HAP-1 (cell line): ENCODE measurements at places on chromosomes 1 and 21.

- no peak for DNase-seq
These were observed 15.0 kb upstream of the ATP1B1 start for GRCh38 chr1:169091480-169091941.

- DNase-seq, result no peak
These were observed 2.3 kb downstream of the DYRK3 start for GRCh38 chr1:206637605-206638004.

DNA sequence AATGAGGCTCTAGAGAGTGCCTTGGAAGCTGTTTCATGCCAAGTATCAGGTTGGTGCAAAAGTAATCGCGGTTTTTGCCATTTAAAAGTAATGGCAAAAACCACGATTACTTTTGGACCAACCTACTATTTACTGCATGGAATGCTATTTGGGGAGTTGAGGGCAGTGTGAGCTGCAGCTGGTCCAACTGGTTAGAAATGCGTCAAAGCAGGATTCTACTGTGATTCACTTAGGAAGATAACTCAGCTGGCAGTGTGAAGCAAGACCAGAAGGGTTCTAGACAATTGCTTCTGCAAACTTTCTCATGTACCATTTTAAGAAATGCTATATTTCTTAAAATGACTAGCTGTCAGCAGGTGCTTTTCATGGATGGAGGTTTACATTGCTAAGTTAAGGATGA, 21.2 kb upstream of the PLA2G2C start:
- no peak for DNase-seq

GRCh38 chr1:66090859-66091457, 298.3 kb downstream of the PDE4B start:
- no peak for DNase-seq

GRCh38 chr21:45382697-45382997, 22.3 kb upstream of the COL18A1 start:
- DNase-seq, result no peak

DNA sequence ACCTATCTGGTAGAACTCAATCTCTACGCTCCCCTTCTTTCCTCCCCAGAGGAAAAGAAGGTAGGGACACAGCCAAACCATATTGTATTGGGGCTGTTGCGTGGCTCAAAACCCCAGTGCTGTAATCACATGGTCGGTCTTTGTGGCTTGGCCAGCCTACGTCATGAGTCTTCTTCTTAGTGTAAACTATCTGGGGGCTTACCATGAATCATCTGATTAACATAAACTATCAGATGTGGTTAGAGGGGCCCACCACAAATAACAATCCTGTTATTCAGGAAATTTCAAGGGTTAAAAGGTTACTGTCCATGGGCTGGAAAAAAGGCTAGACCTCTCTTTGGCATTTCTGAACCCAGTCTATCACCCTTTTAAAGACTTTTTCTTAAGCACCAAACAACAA, 49.5 kb upstream of the GPR52 start:
- no peak for DNase-seq

- DNase-seq, result no peak
These were observed 513.8 kb downstream of the PTPRC start for GRCh38 chr1:199152676-199153075.

- DNase-seq, result no peak
These were observed 20.0 kb upstream of the CAP1 start for GRCh38 chr1:40020447-40021085.

- peak; percentile 62 for DNase-seq
These were observed 548 bp upstream of the CDC20 start for GRCh38 chr1:43358121-43358745.

- no peak for DNase-seq
These were observed 137.8 kb upstream of the KRTAP19-8 start for GRCh38 chr21:31176080-31176551.

DNA sequence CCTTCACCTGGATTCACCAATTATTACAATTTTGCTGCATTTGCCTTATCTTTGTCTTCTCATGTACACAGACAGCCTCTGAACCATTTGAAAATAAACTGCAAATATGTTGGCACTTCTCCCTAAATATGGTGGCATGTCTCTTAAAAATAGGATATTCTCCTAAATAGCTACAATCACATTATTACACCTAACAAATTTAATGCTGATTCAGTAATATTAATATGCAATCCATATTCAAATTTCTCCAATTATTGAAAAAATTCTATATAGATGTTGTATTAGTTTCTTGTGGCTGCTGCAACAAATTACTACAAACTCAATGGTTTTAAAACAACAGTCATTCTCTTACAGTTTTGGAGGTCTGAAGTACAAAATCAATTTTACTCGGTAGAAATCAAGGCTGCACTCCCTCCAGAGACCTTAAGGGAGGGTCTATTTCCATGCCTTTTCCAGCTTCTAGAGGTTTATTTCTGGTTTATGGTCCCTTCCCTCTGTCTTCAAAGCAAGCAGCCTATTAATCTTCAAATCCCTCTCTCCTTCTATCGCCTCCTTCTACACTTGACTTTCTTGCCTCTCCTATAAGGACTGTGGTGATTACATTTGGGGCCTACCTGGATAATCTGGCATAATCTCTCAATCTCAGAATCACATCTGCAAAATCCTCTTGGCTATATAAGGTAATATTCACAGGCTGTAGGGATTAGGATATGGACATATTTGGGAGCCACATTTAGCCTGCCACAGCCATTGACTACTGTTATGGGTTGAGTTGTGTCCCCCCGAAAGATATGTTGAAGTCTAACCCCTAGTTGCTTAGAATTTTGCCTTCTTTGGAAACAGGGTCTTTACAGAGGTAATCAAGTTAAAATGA, 52.5 kb upstream of the BOLA1 start:
- peak; percentile 2 for DNase-seq

DNA sequence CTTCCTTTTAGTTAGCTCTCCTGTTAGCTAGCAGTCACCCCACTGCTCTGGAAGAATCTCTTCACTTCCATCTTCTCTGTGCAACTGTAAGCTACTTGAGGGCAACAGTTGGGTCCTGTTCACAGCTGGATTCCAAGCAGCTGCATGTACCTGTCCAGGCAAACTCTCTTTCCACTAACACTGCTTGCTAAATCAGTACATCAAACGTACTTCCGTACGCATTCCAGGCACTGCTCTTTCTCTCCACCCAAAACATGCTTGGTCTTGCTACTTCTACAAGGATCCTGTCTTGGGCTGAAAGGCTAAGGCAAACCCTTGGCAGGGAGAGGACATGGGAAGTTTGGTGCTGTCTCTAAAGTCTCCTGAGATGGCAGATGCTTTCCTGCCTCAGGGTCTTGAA, 139.2 kb upstream of the CACNA1E start:
- DNase-seq, result no peak

- DNase-seq, result no peak
These were observed 156.8 kb downstream of the FOXD2 start for GRCh38 chr1:47594627-47595026.

DNA sequence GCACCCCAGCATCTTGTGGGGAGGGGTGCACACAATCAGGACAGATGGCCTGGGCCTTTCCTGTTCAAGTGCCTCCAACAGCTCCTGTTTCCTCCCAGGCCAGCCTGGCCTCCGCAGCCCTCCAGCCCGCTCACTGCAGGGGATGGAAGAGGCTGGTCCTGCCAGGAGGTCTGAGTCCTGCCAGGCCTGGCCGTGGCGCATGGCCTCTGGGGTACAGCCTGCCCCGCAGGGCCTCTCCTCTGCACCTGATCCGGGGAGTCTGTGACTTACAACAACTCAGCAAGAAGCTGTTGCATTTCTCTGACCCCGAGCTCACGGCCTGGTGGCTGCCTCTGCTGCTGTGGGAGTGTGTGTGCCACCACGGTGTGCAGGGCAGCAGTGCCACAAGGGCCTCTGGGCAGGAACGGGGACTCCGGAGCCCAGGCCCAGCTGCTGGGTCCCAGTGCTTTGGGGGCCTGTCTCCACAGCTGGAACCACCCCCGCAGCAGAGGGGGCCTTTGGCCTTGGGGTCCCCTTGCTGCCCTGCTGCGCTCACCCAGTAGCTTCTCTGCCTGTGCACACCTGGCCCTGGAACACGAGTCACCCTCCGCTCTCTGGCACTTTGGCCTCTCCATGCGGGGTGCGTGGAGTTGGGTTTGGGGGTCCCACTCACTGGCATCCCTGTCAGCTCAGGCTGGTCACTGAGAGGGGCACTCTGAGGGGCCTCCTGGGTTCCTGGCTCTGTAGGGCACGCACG, 17.4 kb upstream of the LRRC3 start:
- no peak for DNase-seq
